Hepatocyte (in vitro differentiated cells): ENCODE measurements at places on chromosomes 16 and 17. TPM values are rescaled to one million over a fixed set of nuclear protein-coding genes. Genes with fewer than 3 reads are reported as not detected.

The CDYL2 gene
- 11.6 and 12.2 TPM in 2 replicates for total RNA-seq

The ZNF18 gene
- total RNA-seq, result 7.3 and 9.5 TPM in 2 replicates

The CD300H gene
- total RNA-seq, result 0.67 TPM in 1 of 2 replicates, not detected in the other

The SOX8 gene
- total RNA-seq, result 2.7 and 3.8 TPM in 2 replicates

The APOH gene
- 449 and 502 TPM in 2 replicates for total RNA-seq

The GP2 gene
- 14.7 and 24.8 TPM in 2 replicates for total RNA-seq

The MFSD6L gene
- total RNA-seq, result 1.8 and 2.2 TPM in 2 replicates

The CTRL gene
- total RNA-seq, result 0.63 TPM in 1 of 2 replicates, not detected in the other

GRCh38 chr16:5551909-5552308, 454.3 kb upstream of the EEF2KMT start:
- peak; percentile 16 for DNase-seq

DNA sequence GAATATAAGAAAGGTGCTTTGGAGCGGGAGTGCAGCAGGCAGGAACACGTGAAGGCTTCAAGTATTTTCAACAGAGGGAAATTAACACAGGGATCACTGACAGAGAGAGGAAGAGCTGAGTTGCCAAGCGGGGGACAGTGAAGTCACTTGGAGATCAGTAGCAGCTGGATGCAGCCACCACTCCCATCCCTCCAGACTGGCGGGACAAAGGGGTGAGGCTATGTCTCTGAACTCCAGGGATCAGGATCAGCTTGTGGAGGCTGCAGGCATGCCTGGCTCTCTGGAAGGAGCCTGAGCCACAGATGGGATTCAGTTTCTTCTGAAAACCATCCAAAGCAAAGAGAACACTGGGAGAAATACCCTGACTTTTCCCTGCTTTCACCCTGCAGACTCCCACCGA, 113.7 kb upstream of the IRX3 start:
- DNase-seq, result no peak

- no peak for DNase-seq
Observed at GRCh38 chr17:27669136-27669535, 38.1 kb downstream of the LGALS9 start.

DNA sequence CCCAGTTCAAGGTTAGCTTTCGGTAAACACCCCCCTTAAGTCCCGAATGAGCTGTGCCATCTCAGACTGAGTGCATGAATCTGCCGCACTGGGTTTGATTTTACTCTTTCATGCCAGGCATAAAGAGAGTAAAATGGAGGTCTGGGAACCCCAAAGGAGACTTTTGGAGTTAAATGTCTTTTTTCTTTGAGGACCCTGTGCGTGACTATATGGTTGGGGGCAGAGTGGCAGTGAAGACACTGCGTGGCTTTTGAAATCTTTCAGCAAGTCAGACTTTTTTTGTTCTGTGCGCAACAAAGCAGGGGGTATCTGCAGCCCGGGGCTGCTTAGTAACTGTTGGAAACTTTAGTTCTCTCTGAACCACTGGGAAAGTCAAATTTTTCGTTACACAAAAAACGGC, 392.9 kb upstream of the SALL1 start:
- DNase-seq, result no peak

DNA sequence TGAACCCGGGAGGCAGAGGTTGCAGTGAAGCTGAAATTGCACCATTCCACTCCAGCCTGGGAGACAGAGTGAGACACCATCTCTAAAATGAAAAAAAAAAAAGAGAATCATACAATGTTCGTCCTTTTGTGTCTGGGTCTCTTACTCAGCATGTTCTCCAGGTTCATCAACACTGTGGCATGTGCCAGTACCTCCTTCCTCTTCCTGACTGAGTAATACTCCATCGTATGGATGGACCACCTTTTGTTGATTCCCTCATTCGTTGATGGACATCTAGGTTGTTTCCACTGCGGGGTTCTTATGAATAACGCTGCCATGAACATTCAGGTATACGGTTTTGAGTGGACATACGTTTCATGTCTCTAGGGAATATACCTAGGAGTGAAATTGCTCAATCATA, 4.1 kb upstream of the HS3ST6 start:
- DNase-seq, result no peak

DNA sequence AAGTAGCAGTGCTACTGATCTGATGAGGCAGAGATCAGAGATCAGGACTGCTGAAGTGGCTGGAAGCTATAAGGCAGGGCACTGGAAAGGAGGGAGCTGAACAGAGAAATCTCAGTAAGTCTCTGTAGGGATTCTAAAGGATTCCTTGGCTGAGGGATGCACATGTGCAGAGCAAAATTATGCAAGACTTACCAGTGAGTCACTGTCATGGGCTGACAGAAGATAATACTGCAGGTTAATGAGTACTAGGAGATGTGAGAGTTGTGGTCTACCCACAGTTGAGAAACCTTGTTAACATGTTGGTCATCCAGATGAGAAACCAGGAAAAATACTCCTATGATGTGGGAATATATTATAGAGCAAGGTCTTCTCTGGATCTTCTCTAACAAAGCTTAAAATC, 378.1 kb downstream of the HAPSTR1 start:
- DNase-seq, result peak; percentile 72

DNA sequence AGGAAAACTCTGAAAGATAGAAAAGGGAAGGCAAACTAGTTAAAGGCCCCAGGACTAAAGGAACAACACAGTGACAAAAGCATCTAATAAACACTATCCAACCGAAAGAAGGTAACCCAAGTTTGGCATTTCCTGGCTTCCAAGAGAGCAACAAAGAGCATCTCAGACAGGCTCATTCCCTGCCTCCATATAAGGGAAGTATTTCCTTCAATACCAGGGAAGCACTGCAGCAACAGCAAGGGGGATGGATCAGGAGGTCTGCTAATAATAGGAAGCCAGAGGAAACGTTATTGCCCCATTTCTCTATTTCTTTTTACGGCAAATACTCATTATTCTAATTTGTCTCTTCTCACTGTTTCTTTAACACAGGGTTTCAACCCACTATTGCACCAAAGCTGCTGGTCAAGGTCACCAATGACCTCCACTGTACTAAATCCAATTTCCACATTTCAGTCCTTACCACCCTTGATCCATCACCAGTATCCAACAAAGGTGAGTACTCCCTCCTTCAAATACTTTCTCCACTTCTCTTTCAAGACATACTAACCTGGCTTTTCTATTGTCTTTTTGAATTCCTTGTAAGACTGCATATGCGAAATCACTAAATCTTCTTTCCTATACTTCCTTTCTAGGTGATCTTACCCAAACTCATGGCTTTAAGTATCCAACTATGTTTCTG, 86.1 kb downstream of the KANSL1 start:
- DNase-seq, result no peak

GRCh38 chr17:2063261-2064146, 8.6 kb downstream of the HIC1 start:
- no peak for DNase-seq

DNA sequence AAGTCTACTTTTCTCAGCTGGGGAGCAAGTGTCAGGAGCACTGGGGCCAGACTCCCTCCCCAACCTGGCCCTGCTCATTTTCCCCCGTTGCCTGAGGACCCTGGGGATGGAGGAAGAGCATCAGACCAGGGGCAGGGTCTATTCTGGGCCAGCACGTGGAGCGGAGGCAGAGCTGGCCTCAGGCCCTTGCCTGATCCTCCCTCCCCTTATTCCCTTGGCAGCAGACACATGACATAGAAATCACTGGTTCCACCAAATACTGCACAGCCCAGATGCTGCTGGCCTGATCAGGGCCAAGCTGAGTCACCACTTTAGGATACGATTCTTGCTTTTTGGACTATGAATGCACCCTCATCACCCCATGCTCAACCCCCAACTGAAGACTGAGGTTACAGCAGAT, 15.8 kb upstream of the AGRP start:
- no peak for DNase-seq

DNA sequence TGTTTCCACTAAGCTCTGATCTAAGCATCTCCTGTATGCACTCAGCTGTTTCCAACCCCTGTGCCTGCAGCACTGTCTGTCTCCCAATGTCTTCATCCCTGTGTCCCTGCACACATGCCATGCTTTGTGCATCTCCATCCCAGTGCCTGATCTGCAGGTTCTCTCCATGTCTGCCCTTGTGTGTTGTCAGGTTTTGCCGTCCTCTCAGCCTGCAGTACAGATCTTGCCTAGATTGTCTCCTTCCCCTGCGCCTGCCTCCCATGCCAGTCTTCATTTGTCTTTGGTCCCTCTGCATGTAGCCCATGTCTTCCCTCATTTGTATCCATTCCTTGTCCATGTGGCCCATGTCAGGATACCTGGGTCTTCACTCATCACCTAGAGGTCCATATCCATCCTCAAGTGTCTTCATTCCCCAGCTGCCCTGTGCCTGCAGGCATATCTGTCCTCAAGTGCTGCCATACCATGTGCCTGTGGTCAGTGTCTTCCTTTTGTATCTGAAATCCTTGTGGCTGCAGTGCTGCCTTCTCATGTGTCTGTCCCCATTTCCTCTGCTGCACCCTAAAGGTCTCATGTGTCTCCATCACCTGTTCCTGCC, 71.5 kb downstream of the TNFRSF13B start:
- DNase-seq, result no peak

GRCh38 chr16:28617874-28618273, 8.0 kb upstream of the SULT1A1 start:
- DNase-seq, result no peak
